Activated CD4-positive, alpha-beta memory T cell treated with anti-CD3 and anti-CD28 coated beads for 36 hours (primary cell): ENCODE measurements at places on chromosomes 1 and 21.

GRCh38 chr1:100971021-100971420 lies 54.6 kb downstream of the DPH5 start:
- DNase-seq: no peak

DNA sequence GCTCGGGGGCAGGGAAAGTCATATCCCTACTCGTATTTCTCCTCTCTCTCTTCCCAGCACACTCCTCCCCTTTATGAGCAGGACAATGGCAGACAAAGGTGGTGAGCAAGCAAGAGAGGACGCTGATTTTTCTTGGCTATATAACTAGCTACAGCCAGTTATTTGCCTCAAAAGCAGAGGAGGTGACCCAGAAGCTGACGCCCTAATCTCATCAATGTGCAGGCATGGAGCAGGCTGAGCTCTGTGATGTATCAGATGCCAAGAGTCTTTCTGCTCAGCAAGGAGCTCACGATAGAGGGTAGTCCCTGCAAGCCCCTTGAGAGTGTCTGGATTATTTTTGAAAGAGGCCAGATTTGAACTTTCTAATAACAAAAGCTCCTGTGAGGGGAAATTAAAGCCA lies 75.5 kb downstream of the ASTN1 start:
- no peak for DNase-seq

DNA sequence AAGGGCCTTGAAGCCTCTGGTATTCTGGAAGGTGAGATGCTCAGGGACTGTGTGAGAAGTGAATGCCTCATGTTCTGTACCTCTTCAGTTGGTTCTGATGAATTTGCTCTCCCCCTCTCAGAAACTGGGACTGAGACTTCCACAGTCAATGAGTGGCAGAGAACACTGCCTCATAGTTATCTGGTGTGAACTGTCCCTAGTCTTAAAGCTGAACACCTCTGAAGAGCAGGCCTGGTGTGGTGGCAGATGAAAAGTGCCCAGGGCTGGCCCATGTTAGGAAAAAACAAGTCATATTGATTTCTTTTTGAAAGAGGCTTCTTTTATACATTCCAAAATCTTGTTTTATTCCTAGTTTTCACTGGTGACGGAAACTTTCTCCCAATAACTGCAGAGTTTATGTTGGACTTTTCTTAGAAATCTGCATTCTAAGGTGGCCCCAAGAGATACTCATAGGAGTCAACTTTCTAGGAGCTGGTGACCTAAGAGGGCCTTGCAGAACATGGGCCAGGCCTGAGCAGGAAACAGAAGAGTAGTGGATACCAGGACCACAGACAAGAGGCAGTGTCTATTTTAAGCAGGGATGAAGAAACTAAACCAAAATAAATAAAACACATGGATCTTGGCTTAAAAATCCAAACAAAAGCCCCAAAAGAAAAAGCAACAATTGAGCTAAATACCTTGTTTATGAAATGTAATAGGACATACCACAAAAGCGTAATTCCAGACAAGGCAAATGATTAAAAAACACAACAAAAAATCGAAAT lies 19.5 kb downstream of the DUSP10 start:
- DNase-seq: no peak

GRCh38 chr1:229226796-229227195 lies 44.1 kb upstream of the RAB4A start:
- no peak for DNase-seq

DNA sequence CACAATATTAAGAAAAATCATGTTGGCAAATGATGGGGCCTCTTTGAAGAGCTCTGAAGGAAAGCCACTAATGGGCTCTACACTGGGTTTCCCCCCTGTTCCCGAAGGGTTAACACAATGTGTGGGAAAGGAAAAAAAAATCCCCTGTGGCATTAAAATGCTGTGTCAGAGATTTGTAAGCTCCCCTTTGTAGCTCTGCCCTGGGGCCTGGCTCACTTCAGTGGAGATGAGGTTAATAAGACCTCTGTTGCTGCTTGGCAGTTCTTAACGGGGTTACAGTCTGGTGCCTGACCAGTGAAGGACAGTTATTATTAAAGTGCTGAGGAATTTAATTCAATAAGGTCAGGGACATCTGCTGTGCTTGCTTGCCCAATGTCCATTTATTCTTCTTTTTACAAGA lies 129.7 kb upstream of the UBE2U start:
- no peak for DNase-seq

- no peak for DNase-seq
These were observed 35.7 kb upstream of the CLSTN1 start for GRCh38 chr1:9859281-9860014.

DNA sequence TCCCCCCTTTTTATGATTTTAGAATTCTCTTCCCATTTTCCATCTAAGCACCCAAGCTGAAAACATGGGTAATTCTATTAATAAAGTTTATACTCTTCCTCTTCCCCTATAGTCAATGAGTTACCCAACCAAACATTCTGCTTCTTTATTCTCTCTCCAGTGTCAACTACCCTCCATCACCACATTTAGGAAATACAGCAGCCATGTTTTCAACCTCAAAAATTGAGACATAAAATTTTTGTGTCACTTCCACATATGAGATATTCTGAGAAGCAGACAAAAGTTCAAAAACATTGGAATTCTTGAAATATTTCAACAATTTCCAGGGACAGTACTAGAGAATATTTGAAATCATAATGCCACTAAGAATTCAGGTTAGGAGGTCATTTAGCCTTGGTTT lies 64.8 kb upstream of the ATP1A1 start:
- DNase-seq: no peak

GRCh38 chr1:24961961-24962861 lies 32.1 kb upstream of the RUNX3 start:
- DNase-seq: no peak

- no peak for DNase-seq
These were observed 110.7 kb downstream of the RYR2 start for GRCh38 chr1:237152506-237153335.

GRCh38 chr1:210257698-210258529 lies 25.3 kb downstream of the SERTAD4 start:
- no peak for DNase-seq

GRCh38 chr1:241253471-241253870 lies 103.5 kb downstream of the RGS7 start:
- no peak for DNase-seq

DNA sequence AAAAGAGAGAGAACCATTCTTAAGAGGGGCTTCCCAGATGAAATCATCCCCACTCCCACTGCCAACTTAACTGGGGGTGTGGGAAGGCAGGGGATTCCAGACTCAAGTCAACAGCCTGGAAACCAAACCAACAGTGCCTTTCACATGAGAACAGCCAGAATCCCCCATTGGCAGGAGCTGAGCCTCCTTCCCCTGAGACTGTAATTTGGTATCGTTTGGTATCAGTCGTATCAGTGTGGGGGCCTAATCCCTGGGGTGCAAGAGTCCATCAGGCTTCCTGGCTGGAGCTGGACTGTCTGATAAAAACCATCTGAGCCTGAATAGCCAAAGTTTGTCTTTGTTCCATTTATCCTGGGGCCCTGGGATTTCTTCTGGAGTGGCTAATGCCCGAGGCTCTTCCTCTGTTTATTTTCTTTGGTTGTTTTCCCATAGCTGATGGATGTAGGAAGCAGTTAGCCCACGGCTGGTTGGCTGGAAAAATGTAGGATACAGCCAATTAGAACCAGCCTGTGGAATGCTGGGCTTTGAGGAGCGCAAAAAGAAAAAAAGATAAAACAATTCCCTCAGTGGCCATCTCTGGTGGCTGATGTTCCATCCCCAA lies 84.6 kb downstream of the LAMC2 start:
- DNase-seq: no peak

- peak; percentile 16 for DNase-seq
These were observed at the start of gene SPAG17 for GRCh38 chr1:118185084-118185832. Gene SPAG17, minus strand, starts transcription at chr1:118185228. Its CDS starts 71 bp downstream, at chr1:118185157.

DNA sequence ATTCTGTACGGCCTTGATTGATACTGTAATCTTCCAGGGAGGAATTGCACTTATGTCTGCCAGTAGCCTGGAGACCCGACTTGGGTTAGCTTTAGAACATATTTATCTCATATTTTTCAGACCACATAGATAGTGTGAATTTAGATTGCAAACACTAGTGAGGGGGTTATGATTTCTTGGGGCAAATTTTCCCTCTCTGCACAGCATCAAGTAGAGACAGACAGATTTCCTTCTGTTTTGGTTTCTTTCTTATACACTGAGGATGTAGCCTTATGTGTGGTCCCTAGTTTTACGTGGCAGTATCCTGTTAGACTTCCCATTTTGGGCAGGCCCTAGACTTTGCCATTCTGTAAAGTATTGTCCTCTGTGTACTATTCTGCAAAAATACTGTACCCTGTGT lies 29.0 kb downstream of the SOAT1 start:
- no peak for DNase-seq

GRCh38 chr1:228007049-228007800 lies 427 bp downstream of the WNT3A start:
- peak; percentile 4 for DNase-seq

- DNase-seq: no peak
These were observed 8.8 kb downstream of the RAB7B start for GRCh38 chr1:205994346-205994745.

GRCh38 chr1:36125129-36125991 lies at the start of gene COL8A2:
Gene COL8A2, minus strand, starts transcription at chr1:36125222. Its CDS starts 24,980 bp downstream, at chr1:36100242.
- DNase-seq: no peak

DNA sequence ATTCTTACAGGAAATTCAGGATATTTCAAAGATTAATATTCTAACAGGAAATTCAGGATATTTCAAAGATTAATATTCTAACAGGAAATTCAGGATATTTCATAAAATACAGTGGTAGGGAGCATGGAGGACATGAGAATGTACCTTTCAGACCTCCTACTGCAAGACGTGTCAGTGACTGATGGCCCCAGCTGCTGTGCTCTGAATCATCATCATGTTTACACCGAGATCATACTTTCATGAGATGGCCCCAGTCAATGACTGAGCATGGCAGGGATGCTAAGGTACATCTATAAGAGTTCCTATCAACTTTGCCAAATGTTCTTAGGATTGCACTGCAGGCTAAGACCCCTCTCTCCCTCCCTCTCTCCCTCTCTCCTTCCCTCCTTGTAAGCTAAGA lies 69.0 kb downstream of the HFM1 start:
- no peak for DNase-seq

- no peak for DNase-seq
These were observed 3.0 kb upstream of the AIM2 start for GRCh38 chr1:159079525-159079924.

GRCh38 chr21:35857095-35857494 lies 203.2 kb downstream of the SETD4 start:
- no peak for DNase-seq

DNA sequence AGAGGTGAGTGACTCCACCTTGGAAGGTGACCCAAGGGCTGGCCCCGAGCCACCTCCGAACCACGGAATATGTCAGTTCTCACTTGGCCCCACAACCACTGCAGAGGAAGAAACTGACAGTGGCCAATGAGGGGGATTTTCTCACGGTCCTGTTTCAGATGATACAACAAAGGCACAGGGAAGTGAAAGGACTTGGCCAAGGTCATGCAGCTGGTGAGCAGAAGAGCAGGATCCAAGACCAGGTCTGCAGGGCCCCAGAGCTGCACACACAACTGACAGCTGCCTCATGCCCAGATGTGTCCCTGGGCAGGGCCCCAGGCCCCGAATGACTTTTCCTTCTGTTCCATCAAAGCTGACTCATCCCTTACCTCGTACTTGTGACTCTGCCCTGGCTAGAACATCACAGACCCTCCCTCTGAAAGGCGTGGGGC lies 25.8 kb upstream of the EVA1B start:
- peak; percentile 46 for DNase-seq

DNA sequence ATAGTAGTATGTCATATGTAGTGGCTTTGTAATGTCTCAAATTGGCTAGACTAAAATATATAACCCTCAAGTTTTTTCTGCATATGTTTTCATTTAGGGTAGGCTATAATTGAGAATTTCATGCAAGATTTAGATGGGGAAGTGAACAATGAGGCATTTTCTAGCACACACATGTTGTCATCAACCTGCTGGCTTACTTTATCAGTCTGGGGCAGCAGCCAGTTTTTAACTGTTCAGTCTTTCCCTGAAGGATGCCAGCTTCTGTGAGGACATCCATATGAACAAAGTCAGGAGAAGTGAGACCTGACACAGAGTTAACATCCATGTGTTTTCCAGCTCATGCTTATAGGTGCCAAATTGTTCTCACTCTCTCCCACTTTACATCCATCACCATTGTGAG lies 74.7 kb upstream of the OLFM3 start:
- DNase-seq: no peak

- DNase-seq: no peak
These were observed 31.9 kb downstream of the ITSN1 start for GRCh38 chr21:33674226-33674625.

- DNase-seq: no peak
These were observed 79.8 kb upstream of the IFFO2 start for GRCh38 chr1:19036041-19036812.

DNA sequence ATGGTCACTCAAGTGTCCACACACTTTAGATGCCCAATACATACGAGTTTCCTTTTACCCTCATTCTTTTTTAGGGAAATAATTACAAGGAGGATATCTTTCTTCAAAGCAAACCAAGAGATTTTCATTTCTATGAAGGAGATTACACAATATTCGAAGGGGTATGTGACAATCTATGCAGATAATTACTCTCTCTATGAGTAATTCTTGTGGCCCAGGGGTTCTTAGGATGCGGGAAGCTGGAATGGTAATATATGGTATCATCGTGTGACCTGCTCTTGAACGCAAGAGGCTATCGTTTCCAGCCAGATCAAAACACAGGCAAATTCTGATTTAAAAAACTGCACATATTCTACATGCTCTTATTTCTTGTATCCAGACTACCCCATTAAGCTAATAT lies 14.6 kb downstream of the DSCAM start:
- no peak for DNase-seq

DNA sequence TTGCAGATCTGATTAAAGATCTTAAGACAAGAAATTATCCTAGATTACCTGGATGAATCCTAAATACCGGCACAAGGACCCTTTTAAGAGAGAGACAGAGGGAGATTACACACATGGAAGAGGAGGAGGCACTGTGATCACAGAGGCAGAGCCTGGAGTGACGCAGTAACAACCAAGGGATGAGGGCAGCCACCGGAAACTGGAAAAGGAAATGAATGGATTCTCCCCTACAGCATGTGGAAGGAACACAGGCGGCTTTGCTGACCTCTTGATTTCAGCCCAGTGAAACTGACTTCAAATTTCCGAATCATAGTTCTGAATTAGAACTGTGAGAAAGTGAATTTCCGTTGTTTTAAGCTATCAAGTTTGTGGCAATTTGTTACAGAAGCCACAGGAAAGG lies 50.2 kb upstream of the IVNS1ABP start:
- no peak for DNase-seq

- DNase-seq: no peak
These were observed 152.4 kb downstream of the LEPR start for GRCh38 chr1:65572701-65573421.

DNA sequence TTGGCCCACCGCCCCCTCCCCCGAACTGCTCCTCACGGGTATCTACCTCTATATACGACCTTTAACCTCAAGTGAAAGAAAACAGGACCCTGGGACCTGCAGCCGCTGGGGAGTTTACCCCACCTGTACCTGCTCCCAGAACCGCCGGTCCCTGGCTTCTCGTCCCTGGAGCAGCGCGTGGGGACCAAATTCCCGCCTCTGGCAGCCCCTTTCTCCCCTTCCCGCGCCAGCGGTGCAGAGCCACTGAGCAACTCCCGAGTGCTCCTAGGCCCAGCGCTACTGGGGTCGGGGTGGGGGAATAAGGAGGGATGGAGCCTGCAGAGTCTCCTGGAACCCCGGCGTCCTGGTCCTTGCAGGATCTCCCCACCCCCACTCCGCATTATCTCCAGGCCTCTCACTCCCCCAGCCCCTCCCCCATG lies 1.6 kb downstream of the SYT6 start:
- DNase-seq: no peak
